ENCODE measurements at places on chromosomes 5 and 9. TPM values are rescaled to one million over a fixed set of nuclear protein-coding genes. Genes with fewer than 3 reads are reported as not detected.

MARCOL gene
- not detected for total RNA-seq

LCN2 gene
- total RNA-seq, result not detected

KCNT1 gene
- not detected for total RNA-seq

IL13 gene
- total RNA-seq, result not detected

PHF24 gene
- total RNA-seq, result not detected

DOCK8 gene
- 104 TPM for total RNA-seq

TNC gene
- not detected for total RNA-seq

SLC36A2 gene
- not detected for total RNA-seq

OR1J2 gene
- not detected for total RNA-seq
